ENCODE measurements at places on chromosomes 1 and 21. TPM values are rescaled to one million over a fixed set of nuclear protein-coding genes. Genes with fewer than 3 reads are reported as not detected.

ETNK2 gene
- 69.8 TPM for total RNA-seq

DNA sequence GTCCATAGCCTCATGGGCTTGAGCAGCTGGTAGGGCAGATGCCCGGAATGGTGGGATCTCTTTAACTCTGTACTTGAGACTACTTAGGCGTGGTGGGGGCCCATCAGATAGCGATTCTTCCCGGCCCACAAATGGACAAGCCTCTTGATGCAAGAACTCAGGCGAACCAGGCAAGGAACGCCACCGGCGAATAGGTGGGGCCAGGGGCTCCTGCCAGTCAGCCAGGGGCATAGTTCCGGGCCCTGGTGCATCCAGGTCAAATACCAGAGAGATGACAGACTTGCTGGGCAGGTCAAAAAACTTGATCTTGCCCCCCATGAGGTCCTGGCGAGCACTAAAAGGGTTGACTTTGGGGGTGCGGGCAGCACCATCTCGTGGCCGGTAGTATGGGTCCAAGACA, 4.8 kb upstream of the MUTYH start:
- H3K36me3 ChIP-seq, result peaks cover 6% of the 10 kb centered on the region
- no peaks in the 10 kb centered on the region for H3K27me3 ChIP-seq
- DNase-seq, result no peak
- H3K4me1 ChIP-seq, result no peaks in the 10 kb centered on the region

DNA sequence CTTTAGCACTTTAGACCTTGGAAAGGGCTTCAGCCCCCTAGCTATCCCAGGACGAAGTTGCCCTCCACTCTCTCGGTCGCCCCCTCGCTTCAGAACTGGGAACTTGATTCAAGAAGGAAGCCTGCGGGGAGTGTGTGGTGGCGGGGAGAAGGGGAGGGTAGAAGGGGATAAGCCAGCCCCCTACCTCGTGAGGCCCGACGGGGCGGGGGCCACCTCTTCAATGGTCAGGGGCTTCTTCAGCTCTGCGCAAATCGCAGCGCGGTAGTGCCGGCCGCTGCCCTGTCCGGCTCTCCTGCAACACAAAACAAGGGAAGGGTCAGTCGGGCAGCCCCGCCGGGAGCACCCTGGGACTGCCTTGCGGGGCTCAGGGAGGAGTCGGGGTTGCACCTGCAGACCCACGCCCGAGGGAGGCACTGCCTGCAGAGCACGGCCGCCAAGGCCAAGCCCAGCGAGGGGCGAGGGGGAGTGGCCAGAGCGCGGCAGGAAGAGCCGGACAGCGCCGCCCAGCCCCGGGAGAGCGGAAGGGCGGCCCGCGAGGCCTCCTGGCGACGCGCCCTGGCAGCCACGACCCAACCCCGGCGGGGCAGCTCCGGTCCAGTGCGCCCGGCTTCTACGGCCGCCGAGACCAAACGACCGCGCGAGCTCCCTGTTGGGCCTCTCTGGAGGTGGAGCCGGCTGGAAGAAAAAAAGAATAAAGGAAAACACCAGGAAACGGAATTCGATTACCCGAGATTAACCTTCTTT, 56.2 kb upstream of the RASAL2 start:
- no peaks in the 10 kb centered on the region for H3K27me3 ChIP-seq
- peak overlapping the region; percentile 85 for H3K27ac ChIP-seq

GRCh38 chr1:32142446-32143301, 34.8 kb downstream of the KPNA6 start:
- no peaks in the 10 kb centered on the region for H3K27me3 ChIP-seq
- H3K27ac ChIP-seq, result no peak overlapping the region

- peaks cover 6% of the 10 kb centered on the region for H3K27me3 ChIP-seq
- H3K4me1 ChIP-seq, result no peaks in the 10 kb centered on the region
- no peaks in the 10 kb centered on the region for H3K36me3 ChIP-seq
- no peak for DNase-seq
- H3K4me3 ChIP-seq, result no peak overlapping the region
These were observed 19.7 kb upstream of the PTTG1IP start for GRCh38 chr21:44893278-44893556.

- H3K4me3 ChIP-seq, result no peak overlapping the region
- H3K27me3 ChIP-seq, result no peaks in the 10 kb centered on the region
- H3K4me1 ChIP-seq, result no peaks in the 10 kb centered on the region
- H3K36me3 ChIP-seq, result no peaks in the 10 kb centered on the region
These were observed 10.9 kb upstream of the COA7 start for GRCh38 chr1:52709016-52709415.

Data from tibial nerve (tissue), 4 donors.